ENCODE measurements at places on chromosomes 3 and 15.
A peak's percentile ranks its signal among the peaks of the same experiment; 100 is the strongest.

DNA sequence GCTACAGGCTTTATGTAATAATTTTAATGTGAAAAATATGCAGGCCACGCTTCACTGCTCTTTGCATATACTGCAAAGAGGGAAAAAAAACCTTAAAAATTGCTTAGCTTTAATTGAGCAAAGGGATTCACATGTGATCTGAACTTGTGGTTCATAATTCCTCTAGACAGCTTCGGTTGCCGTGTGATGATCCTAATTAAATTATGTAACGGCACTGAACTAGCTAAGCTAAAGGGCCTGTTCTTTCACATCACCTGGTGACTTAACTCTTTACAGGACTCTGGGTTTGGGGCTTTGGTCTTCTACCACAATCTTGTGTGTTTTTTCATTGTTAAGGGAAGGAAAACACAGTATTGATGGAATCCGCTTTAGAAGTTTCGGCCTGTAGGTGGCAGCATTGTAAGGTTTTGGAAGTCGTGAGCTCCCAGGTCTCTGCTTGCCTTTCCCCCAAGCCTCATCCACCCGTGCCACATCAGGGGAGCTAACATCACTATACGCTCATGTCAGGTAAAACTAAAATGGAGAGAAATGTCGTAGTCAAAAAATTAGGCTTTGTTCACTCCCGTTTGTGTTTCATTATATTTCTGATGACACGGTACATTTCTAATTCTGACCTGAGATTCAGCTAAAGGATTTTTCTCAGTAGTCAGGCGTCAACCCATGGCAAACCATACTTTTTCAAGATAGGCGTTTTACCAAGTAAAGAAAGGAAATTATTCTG is 205.6 kb upstream of the DPH6 start:
- no peak for DNase-seq

DNA sequence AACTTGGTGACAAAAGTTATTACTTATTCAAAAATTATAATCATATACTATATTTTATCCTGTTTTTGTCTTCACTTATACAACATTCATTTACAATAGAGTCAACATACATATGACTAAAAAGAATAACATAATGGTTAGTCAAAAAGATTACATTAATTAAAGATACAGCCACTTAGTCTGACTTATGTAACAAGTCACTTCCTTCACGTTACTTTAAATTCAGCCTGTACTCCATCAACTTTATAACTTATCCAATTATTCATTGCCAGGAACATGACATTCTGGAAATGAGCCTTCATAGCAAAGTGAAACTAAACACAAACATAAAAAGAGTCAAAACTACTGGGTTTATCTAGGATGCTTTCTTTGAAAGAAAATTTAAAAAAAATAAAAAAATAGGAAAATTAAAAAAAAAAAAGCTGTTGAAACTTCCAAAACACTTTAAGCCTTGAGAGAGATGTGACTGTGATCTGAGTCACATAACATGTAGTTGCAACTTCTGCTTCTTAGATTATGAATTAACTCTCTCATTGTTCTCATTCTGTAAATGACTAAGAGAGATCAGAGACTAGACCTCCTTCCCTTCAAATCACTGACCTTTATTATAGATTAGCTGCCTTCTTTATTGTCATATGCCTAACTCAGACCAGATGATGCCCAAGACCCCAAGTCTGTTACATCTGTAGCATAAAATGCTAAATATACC is 107.8 kb downstream of the MYRIP start:
- DNase-seq = no peak

GRCh38 chr3:62601238-62602070 is 228.1 kb upstream of the FEZF2 start:
- DNase-seq = peak; percentile 62

DNA sequence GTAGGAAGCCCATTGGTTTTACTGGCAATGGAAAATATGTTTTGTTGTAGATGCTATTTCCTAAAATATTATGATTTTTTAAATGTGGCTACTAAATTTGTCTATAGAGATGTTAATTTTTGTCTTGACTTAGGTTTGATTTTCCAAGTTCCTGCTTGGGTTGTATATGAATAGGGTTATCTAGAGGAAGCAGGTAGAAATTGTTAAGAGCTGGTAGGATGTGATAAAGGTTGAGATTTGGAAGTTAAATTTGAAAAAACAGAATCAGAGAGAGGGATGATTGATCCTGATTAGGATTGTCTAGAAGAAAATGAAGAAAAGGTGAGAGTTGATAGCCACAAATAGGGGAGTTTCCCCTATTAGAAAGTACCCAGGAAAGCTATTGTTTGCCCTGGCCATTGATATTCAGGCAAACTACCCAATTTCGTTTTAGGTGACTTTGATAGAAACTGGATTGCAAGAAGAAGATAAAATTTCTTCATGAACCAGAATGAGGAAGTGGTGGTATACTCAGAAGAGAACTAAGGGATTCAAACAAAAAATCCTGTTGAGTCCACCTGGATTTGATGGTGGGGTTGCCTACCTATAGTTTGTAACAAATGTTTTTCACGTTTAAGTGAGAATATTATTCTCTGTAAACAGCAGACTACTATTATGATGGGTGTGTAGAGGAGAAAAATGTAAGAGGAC is 91.2 kb upstream of the PHLDB2 start:
- DNase-seq = no peak

GRCh38 chr3:134318166-134318565 is 56.1 kb downstream of the AMOTL2 start:
- no peak for DNase-seq

DNA sequence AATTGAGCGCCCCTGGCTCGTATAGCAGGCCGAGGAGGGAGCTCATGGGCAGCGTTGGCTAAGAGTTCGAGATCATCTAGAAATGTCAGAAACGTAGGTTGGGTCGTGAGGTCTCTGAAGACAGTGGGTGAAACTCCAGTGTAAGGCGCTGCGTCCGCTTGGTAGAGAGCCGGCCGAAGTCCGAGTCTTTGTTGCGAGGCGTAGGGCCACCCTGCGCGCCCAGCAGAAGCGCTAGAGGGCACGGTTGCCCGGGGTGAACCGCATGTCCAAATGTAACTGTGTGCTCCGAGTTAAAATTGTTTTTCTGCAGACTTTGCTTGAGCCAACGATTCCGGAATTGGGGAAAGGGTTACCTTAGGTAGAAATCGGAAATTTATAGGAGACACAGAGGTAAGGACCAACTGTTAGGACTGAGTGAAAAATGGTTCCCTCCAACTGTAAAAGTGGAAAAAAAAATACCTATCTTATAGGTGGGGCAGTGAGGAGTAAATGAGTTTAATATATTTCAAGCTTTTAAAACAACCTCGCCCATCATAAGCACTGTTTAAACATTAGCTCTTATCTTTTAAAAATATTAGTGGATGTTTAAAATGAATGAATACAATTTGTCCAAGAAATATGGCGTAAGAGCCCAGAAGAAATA is 993 bp upstream of the SIAH2 start:
- DNase-seq = no peak

DNA sequence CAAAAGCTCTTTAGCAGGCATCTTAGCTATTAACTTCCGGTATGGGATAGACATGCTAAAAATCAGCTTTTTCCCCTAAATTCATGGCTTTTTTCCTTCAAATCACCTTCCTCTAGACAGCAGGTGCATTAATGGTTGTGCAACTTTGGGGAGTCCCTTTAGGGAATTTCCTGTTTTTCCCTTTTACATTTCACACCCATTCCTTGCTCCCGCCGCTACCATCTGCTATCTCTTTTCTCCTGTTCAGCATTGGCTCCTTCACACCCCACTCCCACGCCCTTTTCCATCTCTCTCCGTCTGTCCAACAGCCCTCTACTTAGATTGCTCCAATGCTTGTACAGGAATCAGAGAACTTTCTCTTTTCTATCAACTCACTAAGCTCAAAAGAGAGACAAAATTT is 43.4 kb downstream of the FEZF2 start:
- DNase-seq = no peak

DNA sequence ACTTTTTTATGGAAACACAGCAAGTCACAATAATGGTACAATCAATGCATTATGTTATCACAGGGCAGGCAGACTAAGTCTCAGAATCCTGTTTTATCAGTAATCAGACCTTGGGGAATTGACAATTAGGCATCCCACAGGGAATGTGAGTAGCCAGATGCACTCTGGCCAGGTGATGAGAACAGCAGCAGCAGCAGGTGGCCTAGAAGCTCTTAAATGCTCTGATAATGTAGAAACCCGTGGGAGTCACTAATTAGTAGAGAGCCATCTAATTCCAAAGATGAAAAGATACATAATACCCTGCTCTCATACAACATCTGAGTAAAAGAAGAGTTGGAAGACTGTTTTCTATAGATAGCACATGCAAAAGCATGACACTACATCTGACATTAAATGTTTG is 12.6 kb downstream of the CEP152 start:
- no peak for DNase-seq

DNA sequence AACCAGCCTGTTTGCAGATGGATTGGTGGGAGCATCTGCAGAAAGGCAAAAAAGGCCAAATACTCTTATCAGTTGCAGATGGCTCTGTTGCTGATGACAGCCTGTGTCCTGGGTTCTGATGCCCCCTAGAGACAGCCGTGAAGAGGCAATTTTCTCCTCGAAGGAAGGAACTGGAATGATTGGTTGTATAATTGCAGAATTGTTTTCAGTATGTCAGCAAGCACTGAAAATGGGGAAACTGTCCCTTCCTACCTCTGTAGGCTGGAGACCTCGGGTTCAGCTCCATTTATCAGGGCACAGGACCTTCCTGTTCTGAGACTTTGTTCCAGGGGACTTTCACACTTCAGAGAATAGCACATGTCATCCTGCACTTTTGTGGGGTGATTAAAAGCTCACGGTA is 103.0 kb downstream of the PGPEP1L start:
- DNase-seq = no peak

DNA sequence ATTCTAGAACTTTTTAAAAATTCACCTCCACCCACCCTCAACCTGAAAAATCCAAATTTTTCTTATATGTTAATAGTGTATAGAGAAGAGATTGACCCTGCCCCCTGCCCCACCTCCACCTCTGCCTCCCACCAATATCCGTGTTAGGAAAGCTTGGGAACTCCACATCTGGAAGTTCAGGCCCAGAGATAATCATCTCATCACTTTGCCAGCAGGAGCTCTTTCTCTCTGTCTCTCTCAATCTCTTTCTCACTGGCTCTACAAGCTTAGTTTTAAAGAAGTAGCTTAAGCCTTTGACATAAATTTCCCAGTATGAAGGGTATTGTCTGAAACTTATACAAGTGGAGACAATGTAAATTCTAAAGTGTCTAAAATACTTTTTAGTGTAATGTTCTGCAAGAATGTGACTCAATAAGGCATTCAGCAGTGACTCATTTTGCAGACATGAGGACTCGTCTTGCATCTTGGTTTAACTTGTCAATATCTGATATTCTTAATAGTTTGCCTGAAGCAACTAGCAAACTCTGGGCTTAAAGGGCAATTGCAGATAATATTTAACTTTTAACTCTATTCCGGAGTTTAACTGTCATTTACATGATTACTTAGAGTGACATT is 299.8 kb upstream of the EPHA3 start:
- DNase-seq = peak; percentile 19

DNA sequence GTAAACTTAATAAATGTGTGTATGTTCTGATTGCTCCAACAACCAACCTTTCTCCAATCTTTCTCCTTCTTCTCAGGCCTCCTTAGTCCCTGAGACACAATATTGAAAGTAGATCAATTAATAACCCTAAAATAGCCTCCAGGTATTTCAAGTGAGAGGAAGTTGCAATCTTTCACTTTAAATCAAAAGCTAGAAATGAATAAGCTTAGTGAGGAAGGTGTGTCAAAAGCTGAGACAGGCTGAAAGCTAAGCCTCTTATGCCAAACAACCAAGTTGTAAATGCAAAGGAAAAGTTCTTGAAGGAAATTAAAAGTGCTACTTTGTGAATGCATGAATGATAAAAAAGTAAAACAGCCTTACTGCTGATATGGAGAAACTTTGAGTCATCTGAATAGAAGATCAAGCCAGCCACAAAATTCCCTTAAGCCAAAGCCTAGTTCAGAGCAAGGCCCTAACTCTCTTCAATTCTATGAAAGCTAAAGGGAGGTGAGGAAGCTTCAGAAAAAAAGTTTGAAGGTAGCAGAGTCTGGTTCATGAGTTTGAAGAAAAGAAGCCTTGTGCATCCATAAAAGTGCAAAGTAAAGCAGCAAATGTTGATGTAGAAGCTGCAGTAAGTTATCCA is 38.6 kb downstream of the CCDC80 start:
- DNase-seq = no peak

- DNase-seq = no peak
Observed at GRCh38 chr3:48125013-48125705, 63.1 kb downstream of the CDC25A start.

DNA sequence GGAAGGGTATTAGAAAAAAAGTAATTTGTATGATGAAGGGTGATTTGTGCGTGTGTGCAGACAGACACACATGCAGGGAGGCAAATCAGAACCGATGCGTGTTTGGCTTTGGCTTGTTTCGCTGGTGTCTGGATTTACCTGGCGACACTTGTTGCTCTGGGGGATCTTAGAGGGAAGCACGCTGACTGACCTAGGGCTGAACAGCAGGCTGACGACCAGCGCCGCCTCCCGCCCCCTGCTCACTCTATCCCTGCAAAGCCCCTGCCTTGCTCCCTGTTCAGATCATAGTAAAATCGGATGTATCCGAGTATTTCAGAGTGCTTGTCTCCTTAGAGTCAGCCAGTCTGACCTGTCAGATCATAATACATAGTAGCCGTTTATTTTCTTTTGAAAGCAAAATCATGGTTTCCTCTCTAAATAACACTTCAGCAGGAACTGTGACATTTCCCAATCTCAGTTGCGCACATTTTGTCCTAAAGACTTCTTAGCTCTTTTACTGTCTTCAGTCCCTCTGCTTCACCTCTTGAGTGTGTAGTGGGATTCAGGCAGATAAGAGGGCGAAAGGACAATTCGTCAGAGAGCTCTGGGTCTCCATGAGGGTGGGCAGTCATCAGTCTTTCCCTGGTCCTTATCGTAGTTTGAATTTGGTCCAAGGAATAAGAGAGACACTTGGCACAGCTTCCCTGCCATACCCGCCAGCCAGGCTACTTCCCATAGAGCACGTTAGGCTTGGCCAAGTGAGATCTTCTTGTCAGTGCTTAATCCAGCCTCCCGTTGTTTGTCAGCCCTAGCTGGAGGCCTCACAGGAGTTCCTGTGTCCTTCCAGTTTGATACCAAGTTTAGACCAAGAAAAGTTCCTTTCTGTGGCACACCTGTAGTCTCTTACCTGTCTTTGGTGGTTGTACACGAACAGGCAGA is 97.4 kb downstream of the PGPEP1L start:
- DNase-seq = no peak

DNA sequence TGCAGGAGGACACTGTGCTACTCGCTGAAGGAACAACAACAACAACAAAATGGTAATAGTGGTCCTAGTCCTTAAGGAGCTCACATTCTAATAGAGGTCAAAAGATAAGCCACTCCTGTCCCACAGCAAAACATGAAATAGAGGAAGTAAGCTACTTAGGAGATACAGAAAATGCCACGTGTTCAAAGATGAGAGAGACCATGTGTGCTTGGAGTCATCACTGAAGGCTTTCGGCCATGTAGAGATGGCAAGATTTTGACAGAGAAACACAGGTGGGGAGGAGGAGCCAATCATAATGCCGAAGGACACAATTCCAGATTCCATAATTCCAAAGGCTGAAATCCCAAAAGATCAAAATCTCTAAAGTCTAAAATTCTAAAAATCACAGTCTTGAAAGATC is 24.8 kb upstream of the RIOX2 start:
- DNase-seq = no peak

GRCh38 chr3:170044795-170045244 is 7.0 kb downstream of the GPR160 start:
- DNase-seq = no peak
